ENCODE measurements at places on chromosomes 1 and 21. TPM values are rescaled to one million over a fixed set of nuclear protein-coding genes. Genes with fewer than 3 reads are reported as not detected.
A peak's percentile ranks its signal among the peaks of the same experiment; 100 is the strongest.

DNA sequence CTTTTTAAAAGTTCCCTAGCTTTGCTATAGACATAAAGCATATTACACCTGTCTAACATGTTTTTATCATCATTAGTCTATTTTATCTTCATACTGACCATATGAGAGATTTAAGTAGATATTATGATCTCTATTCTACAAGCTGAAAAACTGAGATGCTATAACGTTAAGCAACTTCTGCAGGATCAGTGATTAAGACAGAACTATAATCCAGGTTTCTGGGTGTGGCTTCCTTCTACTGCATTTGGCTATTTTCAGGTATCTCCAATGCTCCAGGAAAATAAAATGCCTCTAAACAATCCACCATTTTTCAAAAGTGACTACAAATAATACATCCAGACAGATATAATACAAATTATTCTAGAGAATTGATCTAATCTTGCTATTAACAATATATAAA is 53.4 kb downstream of the RGS2 start:
- no peak overlapping the region for H3K4me3 ChIP-seq
- no peaks in the 10 kb centered on the region for H3K36me3 ChIP-seq
- no peak for DNase-seq
- H3K27ac ChIP-seq = no peak overlapping the region

DNA sequence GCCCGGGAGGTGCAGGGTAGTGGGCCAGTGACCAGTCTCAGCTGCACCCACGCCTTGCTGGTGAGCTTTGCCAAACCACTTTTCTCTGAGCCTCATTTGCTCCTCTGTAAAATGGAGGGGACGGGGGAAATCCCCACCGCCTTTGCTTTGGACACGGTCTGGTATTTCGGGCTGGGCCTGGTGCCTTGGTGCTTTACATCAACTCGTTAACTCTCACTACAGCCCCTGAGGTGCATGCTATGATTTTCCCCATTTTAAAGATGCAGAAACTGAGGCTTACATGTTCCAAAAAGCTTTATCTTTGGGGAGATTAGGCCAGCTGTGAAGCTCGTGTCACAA is 116.1 kb upstream of the RUNX3 start:
- no peak overlapping the region for H3K4me3 ChIP-seq
- no peak overlapping the region for H3K27ac ChIP-seq
- H3K27me3 ChIP-seq = no peaks in the 10 kb centered on the region
- DNase-seq = no peak
- no peaks in the 10 kb centered on the region for H3K36me3 ChIP-seq

GRCh38 chr1:99193431-99193830 is 70.9 kb upstream of the PLPPR4 start:
- no peaks in the 10 kb centered on the region for H3K36me3 ChIP-seq
- no peaks in the 10 kb centered on the region for H3K27me3 ChIP-seq
- no peak for DNase-seq
- no peak overlapping the region for H3K27ac ChIP-seq
- H3K4me1 ChIP-seq = no peaks in the 10 kb centered on the region
- no peak overlapping the region for H3K4me3 ChIP-seq

DNA sequence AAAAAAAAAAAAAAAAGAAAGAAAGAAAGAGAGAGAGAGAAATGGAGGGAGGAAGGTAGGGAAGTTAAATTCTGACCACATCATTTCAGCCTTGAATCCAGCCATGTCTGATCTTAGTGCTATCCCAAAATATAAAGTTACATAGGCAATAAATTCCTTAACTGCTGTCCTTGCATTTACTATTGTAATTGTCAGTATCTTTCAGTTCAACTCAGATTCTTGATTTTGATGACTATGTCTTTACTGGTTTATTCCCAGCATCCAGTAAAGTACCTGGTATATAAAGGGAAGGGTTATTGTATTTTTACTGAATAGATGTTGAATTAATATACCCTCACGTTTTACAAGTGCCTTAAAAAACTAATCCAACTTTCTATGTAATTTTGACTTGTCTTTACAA is 8.9 kb upstream of the COP1 start:
- no peaks in the 10 kb centered on the region for H3K4me1 ChIP-seq
- no peak for DNase-seq
- H3K4me3 ChIP-seq = no peak overlapping the region
- no peaks in the 10 kb centered on the region for H3K36me3 ChIP-seq

- no peaks in the 10 kb centered on the region for H3K36me3 ChIP-seq
- no peaks in the 10 kb centered on the region for H3K4me1 ChIP-seq
- DNase-seq = no peak
- no peaks in the 10 kb centered on the region for H3K27me3 ChIP-seq
- H3K4me3 ChIP-seq = no peak overlapping the region
Measured at GRCh38 chr1:168980656-168981055, 125.8 kb upstream of the ATP1B1 start.

- peaks cover 13% of the 10 kb centered on the region for H3K4me1 ChIP-seq
- H3K27ac ChIP-seq = no peak overlapping the region
- H3K27me3 ChIP-seq = no peaks in the 10 kb centered on the region
- DNase-seq = no peak
Measured at GRCh38 chr1:207754974-207755700, 3.3 kb downstream of the CD46 start.

GRCh38 chr1:51324251-51325010 is 5.9 kb downstream of the TTC39A start:
- no peak overlapping the region for H3K27ac ChIP-seq
- H3K4me1 ChIP-seq = no peaks in the 10 kb centered on the region
- H3K27me3 ChIP-seq = no peaks in the 10 kb centered on the region
- H3K4me3 ChIP-seq = no peak overlapping the region
- no peak for DNase-seq

GRCh38 chr1:230308039-230308438 is 118.1 kb downstream of the PGBD5 start:
- DNase-seq = no peak
- H3K4me1 ChIP-seq = no peaks in the 10 kb centered on the region
- H3K27ac ChIP-seq = no peak overlapping the region
- no peaks in the 10 kb centered on the region for H3K27me3 ChIP-seq
- H3K4me3 ChIP-seq = no peak overlapping the region

GRCh38 chr1:64090436-64090835 is 113.0 kb upstream of the UBE2U start:
- no peak overlapping the region for H3K4me3 ChIP-seq
- H3K27ac ChIP-seq = no peak overlapping the region
- H3K36me3 ChIP-seq = no peaks in the 10 kb centered on the region
- no peak for DNase-seq

- no peaks in the 10 kb centered on the region for H3K4me1 ChIP-seq
- no peaks in the 10 kb centered on the region for H3K27me3 ChIP-seq
- H3K36me3 ChIP-seq = no peaks in the 10 kb centered on the region
- DNase-seq = no peak
- no peak overlapping the region for H3K27ac ChIP-seq
Measured at GRCh38 chr1:38964140-38964548, 22.5 kb upstream of the RHBDL2 start.

GRCh38 chr1:181104790-181105133 is 16.3 kb downstream of the IER5 start:
- H3K27ac ChIP-seq = peak overlapping the region; percentile 55
- no peak for DNase-seq
- H3K4me3 ChIP-seq = peak overlapping the region; percentile 98
- peaks cover 23% of the 10 kb centered on the region for H3K4me1 ChIP-seq
- no peaks in the 10 kb centered on the region for H3K36me3 ChIP-seq
- H3K27me3 ChIP-seq = no peaks in the 10 kb centered on the region

- no peaks in the 10 kb centered on the region for H3K27me3 ChIP-seq
- no peak overlapping the region for H3K4me3 ChIP-seq
- H3K27ac ChIP-seq = no peak overlapping the region
- no peaks in the 10 kb centered on the region for H3K36me3 ChIP-seq
- no peak for DNase-seq
- peaks cover 29% of the 10 kb centered on the region for H3K4me1 ChIP-seq
Measured at GRCh38 chr1:94917251-94917650, 9.7 kb downstream of the CNN3 start.

GRCh38 chr1:165603810-165604209 is 27.2 kb upstream of the MGST3 start:
- H3K36me3 ChIP-seq = no peaks in the 10 kb centered on the region
- no peak for DNase-seq
- no peak overlapping the region for H3K27ac ChIP-seq
- no peaks in the 10 kb centered on the region for H3K4me1 ChIP-seq

GRCh38 chr21:44653123-44653522 is 1.3 kb downstream of the KRTAP12-4 start:
- no peaks in the 10 kb centered on the region for H3K36me3 ChIP-seq
- no peaks in the 10 kb centered on the region for H3K27me3 ChIP-seq
- H3K4me1 ChIP-seq = no peaks in the 10 kb centered on the region
- H3K27ac ChIP-seq = no peak overlapping the region

GRCh38 chr1:237050185-237050584 is 8.2 kb downstream of the RYR2 start:
- no peak for DNase-seq
- no peak overlapping the region for H3K4me3 ChIP-seq
- H3K36me3 ChIP-seq = no peaks in the 10 kb centered on the region
- peaks cover 29% of the 10 kb centered on the region for H3K4me1 ChIP-seq

GRCh38 chr21:37219761-37220432 is 47.2 kb downstream of the VPS26C start:
- H3K27me3 ChIP-seq = no peaks in the 10 kb centered on the region
- no peak for DNase-seq
- peak overlapping the region; percentile 89 for H3K4me3 ChIP-seq
- peak overlapping the region; percentile 81 for H3K27ac ChIP-seq
- peaks cover 6% of the 10 kb centered on the region for H3K4me1 ChIP-seq

DNA sequence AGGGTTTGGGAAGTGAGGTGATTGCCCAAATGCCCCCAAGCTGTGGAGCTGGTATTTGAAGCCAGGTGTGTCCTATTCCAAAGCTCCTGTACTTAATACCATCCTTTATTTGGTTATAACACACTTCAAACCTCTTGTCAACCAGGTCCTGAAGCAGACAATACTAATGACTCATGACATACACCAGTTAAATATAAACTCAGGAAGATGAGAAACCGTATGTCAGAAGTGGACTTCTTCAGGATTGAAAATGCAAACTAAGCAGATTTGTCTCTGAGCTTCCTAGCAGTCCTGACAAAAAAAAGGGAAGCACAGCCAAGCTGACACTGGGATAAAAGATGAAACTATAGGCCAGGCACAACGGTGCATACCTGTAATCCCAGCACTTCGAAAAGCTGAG is 70.6 kb downstream of the ALPL start:
- H3K36me3 ChIP-seq = no peaks in the 10 kb centered on the region
- H3K27me3 ChIP-seq = no peaks in the 10 kb centered on the region
- peaks cover under 1% of the 10 kb centered on the region for H3K4me1 ChIP-seq
- no peak for DNase-seq
- H3K4me3 ChIP-seq = no peak overlapping the region

GRCh38 chr1:177142791-177143271 is 21.7 kb downstream of the ASTN1 start:
- no peak overlapping the region for H3K27ac ChIP-seq
- no peaks in the 10 kb centered on the region for H3K4me1 ChIP-seq
- H3K36me3 ChIP-seq = no peaks in the 10 kb centered on the region
- no peaks in the 10 kb centered on the region for H3K27me3 ChIP-seq

GRCh38 chr21:26835027-26835713 is 10.0 kb downstream of the ADAMTS1 start:
- DNase-seq = no peak
- H3K4me3 ChIP-seq = no peak overlapping the region
- H3K27ac ChIP-seq = no peak overlapping the region
- H3K4me1 ChIP-seq = peaks cover 43% of the 10 kb centered on the region
- peaks cover 36% of the 10 kb centered on the region for H3K36me3 ChIP-seq

GRCh38 chr1:57384284-57384683 is 39.6 kb downstream of the DAB1 start:
- no peaks in the 10 kb centered on the region for H3K27me3 ChIP-seq
- H3K27ac ChIP-seq = no peak overlapping the region
- H3K4me1 ChIP-seq = no peaks in the 10 kb centered on the region
- DNase-seq = no peak
- no peaks in the 10 kb centered on the region for H3K36me3 ChIP-seq

- no peak overlapping the region for H3K27ac ChIP-seq
- no peak overlapping the region for H3K4me3 ChIP-seq
- no peaks in the 10 kb centered on the region for H3K36me3 ChIP-seq
- no peak for DNase-seq
Measured at GRCh38 chr21:35303085-35303484, 254.0 kb upstream of the RUNX1 start.

DNA sequence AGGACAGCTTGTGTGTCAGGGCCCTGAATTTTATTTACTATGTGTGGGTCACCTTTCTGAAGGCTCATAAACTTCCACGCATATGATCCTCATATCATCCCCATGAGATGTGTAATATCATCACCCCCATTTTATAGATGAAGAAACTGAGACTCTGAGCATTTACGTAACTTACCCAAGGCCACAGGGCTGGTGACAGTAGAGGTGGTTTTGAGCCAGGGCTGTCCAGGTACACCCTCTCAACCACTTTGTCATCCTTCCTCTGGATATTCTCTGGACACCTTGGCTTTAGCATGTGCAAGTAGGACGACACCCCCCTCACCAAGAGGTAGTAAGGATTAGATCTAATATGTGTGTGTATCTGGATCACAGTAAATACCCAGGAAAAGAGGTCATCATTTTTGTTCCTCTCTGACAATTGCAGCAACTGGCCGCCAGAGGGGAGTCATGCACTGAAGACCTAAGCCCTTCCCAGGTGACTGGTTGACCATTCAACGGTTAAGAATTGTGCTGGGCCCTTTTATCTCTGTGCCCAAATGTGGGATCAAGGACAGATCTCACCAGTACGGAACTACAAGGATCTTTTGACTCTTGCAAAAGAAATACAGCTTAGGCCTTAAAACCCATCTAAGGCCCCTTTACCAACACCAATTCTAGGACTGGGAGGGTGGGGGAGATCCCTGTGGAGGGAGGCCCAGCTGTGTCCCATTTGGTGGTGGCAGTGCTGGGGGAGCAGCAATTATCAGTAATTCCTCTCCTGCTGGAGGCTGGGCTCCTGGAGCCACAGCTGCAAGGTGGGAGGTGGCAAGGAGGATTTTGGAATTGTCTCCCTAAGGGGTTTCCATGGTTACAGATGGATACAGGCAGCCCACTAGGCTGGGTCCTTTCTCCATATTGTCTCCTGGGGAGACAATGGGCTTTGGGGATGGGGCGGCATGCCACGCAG is 13.7 kb upstream of the E2F2 start:
- H3K27ac ChIP-seq = no peak overlapping the region
- no peaks in the 10 kb centered on the region for H3K36me3 ChIP-seq
- DNase-seq = peak; percentile 53
- peaks cover 18% of the 10 kb centered on the region for H3K4me1 ChIP-seq
- H3K27me3 ChIP-seq = no peaks in the 10 kb centered on the region

ARTN gene
- total RNA-seq = 6.1 TPM

FAM151A gene
- not detected for total RNA-seq

PLPPR4 gene
- 1.2 TPM for total RNA-seq

NCMAP gene
- not detected for total RNA-seq

C1orf87 gene
- 1.5 TPM for total RNA-seq

CENPS gene
- total RNA-seq = 10.4 TPM

ATP5PF gene
- 27.8 TPM for total RNA-seq

CD1B gene
- total RNA-seq = not detected

LHX8 gene
- total RNA-seq = not detected

SPATA21 gene
- not detected for total RNA-seq

ZBTB40 gene
- total RNA-seq = 30.4 TPM

PTPN22 gene
- total RNA-seq = 8.1 TPM

Measured in thoracic aorta (tissue), 2 donors.